Adrenal gland (tissue), 19 donors: ENCODE measurements at places on chromosomes 5 and 9. TPM values are rescaled to one million over a fixed set of nuclear protein-coding genes. Genes with fewer than 3 reads are reported as not detected.

- H3K27me3 ChIP-seq = no peaks in the 10 kb centered on the region
- no peak overlapping the region for H3K4me3 ChIP-seq
- DNase-seq = no peak
- no peaks in the 10 kb centered on the region for H3K36me3 ChIP-seq
These were observed 11.7 kb downstream of the ZNF462 start for GRCh38 chr9:106874652-106875051.

DNA sequence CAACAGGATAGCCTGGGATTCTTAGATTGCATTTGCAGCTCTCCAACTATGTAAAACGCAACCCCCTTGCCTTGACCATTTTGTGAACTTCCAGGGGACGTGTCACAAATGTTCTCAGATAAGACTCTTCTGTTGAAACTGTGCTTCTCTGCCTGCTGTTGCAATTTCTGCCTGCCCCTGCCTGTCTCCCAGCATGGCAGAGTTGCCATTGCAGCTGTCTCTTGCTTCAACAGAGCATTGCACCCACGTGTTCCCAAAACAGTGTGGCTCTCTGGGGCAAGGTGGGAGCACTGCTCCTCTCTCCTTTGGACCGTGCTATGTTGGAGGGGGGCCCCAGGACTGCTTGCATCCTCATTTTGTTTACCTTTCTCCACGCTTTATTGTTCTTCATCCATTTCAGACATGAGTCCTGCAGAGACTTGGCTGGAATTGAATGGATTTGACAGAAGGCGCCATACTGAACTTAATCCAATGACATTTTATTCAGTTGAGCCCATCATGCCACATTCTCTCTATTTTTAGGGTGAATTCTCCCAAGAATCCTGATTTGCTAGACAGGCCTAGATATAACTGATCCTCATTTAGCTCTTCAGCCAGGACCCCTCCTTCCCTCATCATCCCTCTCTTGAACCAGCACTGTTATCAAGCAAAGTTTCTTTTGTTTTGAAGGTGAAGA is 90.7 kb downstream of the MAT2B start:
- no peaks in the 10 kb centered on the region for H3K27me3 ChIP-seq
- H3K4me1 ChIP-seq = no peaks in the 10 kb centered on the region
- H3K36me3 ChIP-seq = no peaks in the 10 kb centered on the region
- no peak overlapping the region for H3K27ac ChIP-seq
- no peak for DNase-seq
- H3K4me3 ChIP-seq = no peak overlapping the region

DNA sequence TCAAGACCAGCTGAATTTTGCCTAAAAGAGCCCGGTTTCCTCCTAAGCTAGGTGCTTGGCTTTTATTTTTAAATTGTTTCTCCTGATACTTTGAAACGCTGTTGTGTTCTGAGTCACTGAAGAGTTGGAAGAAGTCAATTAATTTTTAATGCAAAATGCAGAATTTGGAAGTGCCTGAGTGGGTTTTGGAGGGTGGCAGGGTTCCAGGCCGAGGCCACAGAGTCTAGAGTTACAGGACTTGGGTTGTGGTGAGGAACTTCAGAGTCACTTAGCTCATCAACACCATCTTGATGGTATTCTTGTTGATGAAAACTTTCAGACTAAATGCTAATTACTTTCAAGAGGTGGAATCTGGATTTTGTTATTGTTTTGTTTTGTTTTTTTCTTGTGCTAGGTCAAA is 130.6 kb downstream of the PDZD2 start:
- no peaks in the 10 kb centered on the region for H3K4me1 ChIP-seq
- no peaks in the 10 kb centered on the region for H3K36me3 ChIP-seq
- H3K4me3 ChIP-seq = no peak overlapping the region

DNA sequence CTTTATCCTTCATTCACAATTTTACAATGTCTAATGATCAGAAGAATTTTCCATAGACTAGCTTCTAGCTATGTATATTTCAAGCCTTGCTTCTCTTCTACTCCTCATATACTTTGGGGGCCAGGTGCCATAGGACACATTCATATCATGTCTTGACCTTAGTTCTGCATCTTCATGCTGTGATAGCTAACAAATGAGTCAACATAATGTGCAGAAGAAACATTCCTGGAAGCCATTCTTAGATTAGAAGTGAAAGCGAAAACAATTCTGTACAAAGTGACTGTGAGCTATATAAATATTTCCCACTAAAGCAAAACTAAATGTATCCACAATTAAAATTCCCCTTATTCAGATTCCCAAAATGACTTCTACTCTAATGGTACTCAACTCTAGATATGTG is 320.2 kb upstream of the NREP start:
- H3K4me3 ChIP-seq = no peak overlapping the region
- H3K27me3 ChIP-seq = no peaks in the 10 kb centered on the region
- H3K27ac ChIP-seq = no peak overlapping the region
- no peaks in the 10 kb centered on the region for H3K36me3 ChIP-seq
- DNase-seq = no peak

DNA sequence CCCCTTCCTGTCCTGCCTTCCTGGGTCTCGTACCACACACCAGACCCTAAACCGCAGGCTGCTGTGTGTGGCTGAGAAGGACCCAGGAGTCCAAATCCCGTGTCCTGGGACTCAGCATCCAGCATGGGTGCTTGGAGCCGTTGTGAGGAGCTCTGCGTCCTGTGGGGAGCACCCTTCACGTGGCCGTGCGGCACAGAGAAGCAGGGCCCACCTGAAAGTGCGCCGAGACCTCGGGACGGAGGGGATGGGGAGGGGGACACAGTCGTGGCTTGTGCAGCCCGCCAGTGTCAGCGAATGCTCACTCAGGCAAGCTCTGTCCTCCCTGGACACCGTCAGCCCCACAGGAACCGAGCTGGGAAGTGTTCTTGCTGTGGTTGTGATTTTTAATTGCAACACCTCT is 244.6 kb downstream of the CACNA1B start:
- no peaks in the 10 kb centered on the region for H3K27me3 ChIP-seq
- H3K27ac ChIP-seq = no peak overlapping the region
- no peaks in the 10 kb centered on the region for H3K36me3 ChIP-seq
- no peak for DNase-seq

DNA sequence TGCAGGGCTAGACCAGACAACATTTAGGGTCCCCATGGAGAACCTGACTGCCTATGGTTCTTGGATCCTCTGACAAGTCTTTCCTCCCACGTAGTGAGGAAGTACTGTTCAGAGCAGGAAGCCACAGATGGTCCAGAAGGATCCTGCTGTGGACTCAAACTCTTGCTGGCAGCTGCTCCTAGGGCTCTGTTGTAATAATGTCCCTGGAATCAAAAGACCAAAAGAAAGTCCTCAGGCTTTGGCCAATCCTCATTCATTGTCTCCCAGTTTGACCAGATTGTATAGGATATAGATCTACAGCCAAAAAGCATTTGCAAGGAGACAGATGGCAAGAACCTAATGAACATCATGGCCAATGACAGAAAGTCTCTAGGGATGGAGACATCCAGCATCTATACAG is 53.9 kb downstream of the SEMA6A start:
- H3K36me3 ChIP-seq = no peaks in the 10 kb centered on the region
- H3K4me1 ChIP-seq = peaks cover 90% of the 10 kb centered on the region
- no peak for DNase-seq

- H3K36me3 ChIP-seq = no peaks in the 10 kb centered on the region
- H3K27me3 ChIP-seq = no peaks in the 10 kb centered on the region
- no peak overlapping the region for H3K27ac ChIP-seq
- H3K4me1 ChIP-seq = no peaks in the 10 kb centered on the region
- no peak for DNase-seq
These were observed 6.1 kb upstream of the AFAP1L1 start for GRCh38 chr5:149265597-149265996.

DNA sequence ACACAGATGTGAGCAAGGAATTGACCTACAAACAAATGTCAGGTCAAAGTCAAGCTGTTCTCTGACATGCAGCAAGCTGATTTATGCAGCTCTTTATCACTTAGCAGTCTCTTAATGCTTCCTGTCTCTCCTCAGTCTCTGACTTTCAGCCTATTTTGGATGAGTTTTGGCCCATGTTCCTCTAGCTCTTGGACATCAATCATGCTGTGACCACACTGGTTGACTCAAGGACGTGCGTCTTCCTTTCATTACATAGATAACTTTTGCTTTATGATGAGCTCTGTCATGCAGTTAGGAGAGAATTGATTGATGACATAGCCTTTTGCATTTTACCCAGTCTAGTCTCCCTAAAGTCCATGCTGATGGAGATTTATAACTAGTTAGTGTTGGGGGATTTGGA is 9.4 kb upstream of the REEP5 start:
- H3K27me3 ChIP-seq = no peaks in the 10 kb centered on the region
- no peaks in the 10 kb centered on the region for H3K36me3 ChIP-seq
- H3K4me3 ChIP-seq = no peak overlapping the region
- no peak overlapping the region for H3K27ac ChIP-seq

- no peak overlapping the region for H3K4me3 ChIP-seq
- DNase-seq = no peak
- no peaks in the 10 kb centered on the region for H3K27me3 ChIP-seq
- H3K4me1 ChIP-seq = no peaks in the 10 kb centered on the region
These were observed 31.0 kb downstream of the EFCAB9 start for GRCh38 chr5:172224996-172225395.

DNA sequence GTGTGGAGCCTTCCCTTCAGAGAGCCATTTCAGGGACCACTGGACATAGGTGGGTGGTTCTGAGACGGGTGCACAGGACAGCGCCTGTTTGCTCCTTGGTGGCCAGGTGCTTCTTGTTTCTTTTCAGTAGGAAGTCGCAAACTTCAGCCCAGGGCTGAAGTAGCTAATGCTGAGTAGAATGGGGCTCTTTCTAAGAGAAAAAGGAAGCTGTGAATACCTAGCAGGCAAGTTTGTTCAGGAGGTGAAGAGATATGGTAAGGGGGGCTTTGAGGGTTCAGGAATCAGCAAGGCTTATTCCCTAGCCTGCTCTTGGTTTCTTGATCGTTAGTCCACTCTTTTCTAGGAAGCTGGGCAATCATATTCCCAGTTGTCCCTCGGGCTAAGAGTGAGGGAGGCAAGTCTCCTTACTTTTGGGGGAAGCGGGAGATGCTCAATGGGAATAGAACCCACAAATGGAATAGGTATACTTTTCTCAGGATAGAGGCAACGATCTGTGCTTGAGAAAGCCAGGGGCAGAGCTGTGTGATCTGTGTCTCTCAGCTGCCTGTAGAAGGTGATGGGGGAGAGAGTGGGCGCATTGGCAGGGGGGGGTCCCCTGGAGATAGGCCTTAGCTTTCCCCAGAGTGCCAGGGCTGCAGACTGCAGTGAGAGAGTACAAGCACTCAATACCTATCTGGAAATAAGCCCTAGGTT is 1.9 kb upstream of the PURA start:
- H3K27ac ChIP-seq = no peak overlapping the region
- H3K27me3 ChIP-seq = no peaks in the 10 kb centered on the region
- no peaks in the 10 kb centered on the region for H3K36me3 ChIP-seq
- no peak overlapping the region for H3K4me3 ChIP-seq
- H3K4me1 ChIP-seq = peaks cover 26% of the 10 kb centered on the region
- DNase-seq = no peak

DNA sequence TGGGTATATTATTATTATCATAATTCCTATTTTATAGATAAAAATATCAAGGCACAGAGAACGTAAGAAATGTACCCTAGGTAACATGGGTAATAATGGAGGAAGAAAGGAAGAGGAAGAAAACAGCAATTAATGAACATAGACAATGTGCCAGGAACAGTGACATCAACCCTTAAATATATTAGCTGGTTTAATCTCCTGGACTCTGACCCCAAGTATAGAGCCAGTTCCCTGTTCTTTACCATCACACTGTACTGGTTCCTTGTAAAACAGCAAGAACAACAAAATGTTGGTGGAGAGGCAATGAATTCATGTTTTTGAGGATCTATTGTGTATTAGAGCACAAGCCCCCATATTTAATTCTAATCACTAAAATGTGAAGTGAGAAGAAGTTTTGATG is 192.1 kb downstream of the SMC2 start:
- no peaks in the 10 kb centered on the region for H3K36me3 ChIP-seq
- H3K27ac ChIP-seq = no peak overlapping the region
- no peaks in the 10 kb centered on the region for H3K4me1 ChIP-seq
- DNase-seq = no peak
- H3K4me3 ChIP-seq = no peak overlapping the region
- H3K27me3 ChIP-seq = no peaks in the 10 kb centered on the region

- no peak overlapping the region for H3K4me3 ChIP-seq
- no peaks in the 10 kb centered on the region for H3K4me1 ChIP-seq
- no peaks in the 10 kb centered on the region for H3K27me3 ChIP-seq
- H3K36me3 ChIP-seq = no peaks in the 10 kb centered on the region
- H3K27ac ChIP-seq = no peak overlapping the region
These were observed 343.7 kb upstream of the KLF4 start for GRCh38 chr9:107833295-107833694.

GRCh38 chr9:33645706-33646105 is 121.7 kb downstream of the ANKRD18B start:
- H3K4me1 ChIP-seq = no peaks in the 10 kb centered on the region
- no peak overlapping the region for H3K27ac ChIP-seq
- no peaks in the 10 kb centered on the region for H3K36me3 ChIP-seq
- no peak for DNase-seq

DNA sequence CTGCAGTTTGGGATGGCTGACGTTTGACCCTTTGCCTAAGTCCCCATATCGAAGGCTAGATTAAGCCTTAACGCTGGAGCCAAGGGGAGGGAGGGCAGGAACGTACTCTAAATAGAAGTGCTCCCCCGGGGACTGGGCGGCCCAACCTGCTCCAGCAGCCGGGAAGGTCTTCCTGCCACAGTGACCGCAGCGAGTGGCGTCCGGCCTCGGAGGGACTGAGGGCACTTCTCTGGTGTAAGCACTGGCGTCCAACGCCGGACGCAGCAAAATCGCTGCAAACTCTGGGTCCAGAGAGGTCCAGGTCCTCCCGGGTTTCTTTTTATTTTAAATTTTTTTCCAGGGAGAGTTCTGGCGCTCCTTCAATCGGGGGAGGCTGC is 505 bp upstream of the ACER2 start:
- H3K27me3 ChIP-seq = no peaks in the 10 kb centered on the region
- H3K4me1 ChIP-seq = peaks cover 6% of the 10 kb centered on the region
- peak overlapping the region; percentile 81 for H3K27ac ChIP-seq

DNA sequence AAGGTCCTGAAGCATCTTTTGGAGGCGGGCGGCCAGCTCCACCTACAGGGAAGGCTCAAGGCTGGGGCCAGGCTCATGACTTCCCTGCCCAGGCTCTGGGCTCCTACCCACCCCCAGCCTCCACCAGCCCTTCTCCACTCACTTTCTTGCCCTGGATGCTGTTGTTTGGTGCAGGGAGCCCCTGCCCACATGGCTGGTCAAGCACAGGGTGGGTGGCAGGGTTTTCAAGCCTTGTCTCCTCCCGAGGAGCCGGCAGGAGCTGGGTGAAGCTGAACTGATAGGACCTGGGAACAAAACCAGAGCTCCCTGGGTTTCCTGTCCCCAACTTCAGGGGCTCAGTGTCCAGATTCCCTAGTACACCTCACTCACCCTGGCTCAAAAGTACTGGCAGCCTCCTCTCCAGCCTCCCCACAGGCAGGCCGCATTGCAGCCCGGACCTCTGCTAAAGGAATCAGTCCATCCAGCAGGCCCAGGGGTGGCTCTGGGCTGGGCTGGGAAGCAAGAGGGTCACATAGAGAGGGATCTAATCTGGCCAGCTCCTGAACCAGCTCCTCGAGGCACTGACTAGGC is 6.9 kb downstream of the SHROOM1 start:
- no peak overlapping the region for H3K27ac ChIP-seq
- H3K36me3 ChIP-seq = no peaks in the 10 kb centered on the region

- no peaks in the 10 kb centered on the region for H3K36me3 ChIP-seq
- H3K4me1 ChIP-seq = no peaks in the 10 kb centered on the region
- H3K27ac ChIP-seq = peak overlapping the region; percentile 27
- DNase-seq = peak; percentile 34
- no peaks in the 10 kb centered on the region for H3K27me3 ChIP-seq
These were observed 28.6 kb upstream of the NR5A1 start for GRCh38 chr9:124535846-124536245.

The PCDHB13 gene
- 6.1 TPM for total RNA-seq

The SEMA5A gene
- total RNA-seq = 6.0 TPM

The ENTPD2 gene
- 0.44 TPM for total RNA-seq

The SLCO4C1 gene
- not detected for total RNA-seq

The ATG10 gene
- total RNA-seq = 8.5 TPM

The RANBP17 gene
- total RNA-seq = 26.3 TPM
